ENCODE measurements at places on chromosomes 4 and X.

- DNase-seq, result no peak
Measured at GRCh38 chrX:11269006-11269405, 24.2 kb upstream of the AMELX start.

GRCh38 chr4:13539619-13540445, 4.5 kb downstream of the NKX3-2 start:
- no peak for DNase-seq

- no peak for DNase-seq
Measured at GRCh38 chr4:13601048-13601447, 26.5 kb downstream of the BOD1L1 start.

DNA sequence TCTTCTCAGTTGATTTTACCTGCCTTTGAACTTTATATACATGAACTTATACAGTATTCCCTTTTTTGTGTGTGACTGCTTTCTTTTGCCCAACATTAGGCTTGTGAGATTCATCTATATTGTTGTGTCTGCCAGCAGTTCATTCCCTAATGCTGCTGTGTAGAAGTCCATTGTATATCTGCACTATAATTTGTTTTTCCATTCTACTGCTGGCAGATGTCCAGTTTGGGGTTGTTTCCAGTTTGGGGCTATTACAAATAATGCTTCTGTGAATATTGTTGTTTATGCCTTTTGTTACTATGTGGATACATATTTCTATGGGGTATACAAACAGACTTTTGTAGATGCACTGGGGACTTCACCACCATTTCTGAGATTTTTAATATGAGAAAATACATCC, 268.4 kb downstream of the DCTD start:
- no peak for DNase-seq

GRCh38 chrX:31168551-31168950, 96.7 kb upstream of the FTHL17 start:
- no peak for DNase-seq

DNA sequence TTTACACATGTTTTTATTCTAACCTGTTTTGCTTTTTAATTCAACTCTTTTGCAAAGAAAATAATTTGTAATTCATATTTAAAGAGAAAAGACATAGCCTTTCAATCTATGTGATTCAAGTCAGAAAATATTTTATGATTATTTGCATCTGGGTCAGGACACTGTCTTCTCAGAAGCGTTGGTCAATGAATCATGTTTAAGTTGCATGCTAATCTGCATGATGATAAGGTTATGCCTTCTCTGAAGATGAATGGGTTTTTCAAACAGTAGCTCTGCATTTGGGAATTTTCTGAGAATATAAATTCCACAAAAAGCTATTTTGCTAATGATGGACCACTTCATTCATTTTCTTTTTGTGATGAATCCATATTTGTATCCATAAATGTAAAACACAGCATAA, 282.5 kb downstream of the TMA16 start:
- no peak for DNase-seq

- no peak for DNase-seq
Measured at GRCh38 chr4:38868059-38868960, 704 bp downstream of the FAM114A1 start.

GRCh38 chrX:71151366-71151765, 6.7 kb downstream of the NLGN3 start:
- DNase-seq, result no peak

DNA sequence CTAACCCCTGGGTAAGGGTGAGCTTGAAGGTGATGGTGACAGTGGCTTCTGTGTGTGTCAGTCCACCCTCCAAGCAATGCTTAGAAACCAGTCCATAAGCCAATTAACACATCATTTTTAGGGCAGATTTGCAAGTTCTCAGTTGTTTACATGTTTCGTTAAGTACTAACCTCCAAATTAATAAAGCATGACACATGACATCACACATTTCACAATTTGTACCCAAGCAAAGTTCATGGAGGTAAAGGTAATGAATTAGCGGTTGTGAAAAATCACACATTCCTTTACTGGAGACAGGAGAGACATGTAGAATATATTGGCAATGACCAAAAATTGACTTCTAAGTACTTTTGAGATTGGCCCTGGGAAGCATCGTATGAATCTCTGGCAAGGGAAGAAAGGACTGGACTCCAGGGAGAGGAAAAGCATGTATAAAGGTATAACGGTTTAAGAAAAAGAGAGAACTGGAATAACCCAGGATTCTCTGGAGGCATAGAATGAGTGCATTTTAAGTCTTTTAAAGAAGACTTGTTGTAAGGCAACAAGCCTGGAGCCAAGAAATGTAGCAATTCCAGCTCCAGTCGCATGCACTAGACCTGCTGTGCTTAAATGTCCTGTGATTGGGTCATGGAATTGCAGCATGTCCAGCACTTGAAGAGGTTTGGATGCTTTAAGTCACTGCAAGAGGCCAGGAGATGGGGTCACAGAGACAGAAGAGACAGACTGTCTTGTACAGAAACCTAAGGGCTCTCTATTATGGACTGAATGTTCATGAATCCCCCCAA, 34.1 kb downstream of the TRIM2 start:
- DNase-seq, result no peak

GRCh38 chr4:23805450-23805851, 84.4 kb downstream of the PPARGC1A start:
- DNase-seq, result no peak

- no peak for DNase-seq
Measured at GRCh38 chrX:56762707-56763555, 33.9 kb downstream of the NBDY start.

DNA sequence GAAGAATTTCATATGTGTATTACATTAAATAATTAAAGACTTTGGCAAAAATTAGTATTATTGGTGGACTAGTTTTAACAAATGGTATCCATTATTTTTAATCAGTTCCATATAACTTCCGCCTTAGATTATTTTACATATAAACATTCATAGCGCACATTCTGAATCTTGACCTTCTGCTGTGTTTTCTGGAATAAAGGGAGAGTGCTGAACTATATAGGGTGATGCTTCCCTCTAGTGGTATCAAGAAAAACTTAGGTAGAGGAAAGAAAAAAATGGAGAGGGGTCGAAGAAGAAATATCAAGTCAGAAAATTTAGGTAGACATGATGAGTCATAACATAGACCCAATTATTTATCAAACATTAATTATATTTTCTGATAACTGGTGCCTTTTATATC, 155.6 kb upstream of the PACRGL start:
- DNase-seq, result no peak

DNA sequence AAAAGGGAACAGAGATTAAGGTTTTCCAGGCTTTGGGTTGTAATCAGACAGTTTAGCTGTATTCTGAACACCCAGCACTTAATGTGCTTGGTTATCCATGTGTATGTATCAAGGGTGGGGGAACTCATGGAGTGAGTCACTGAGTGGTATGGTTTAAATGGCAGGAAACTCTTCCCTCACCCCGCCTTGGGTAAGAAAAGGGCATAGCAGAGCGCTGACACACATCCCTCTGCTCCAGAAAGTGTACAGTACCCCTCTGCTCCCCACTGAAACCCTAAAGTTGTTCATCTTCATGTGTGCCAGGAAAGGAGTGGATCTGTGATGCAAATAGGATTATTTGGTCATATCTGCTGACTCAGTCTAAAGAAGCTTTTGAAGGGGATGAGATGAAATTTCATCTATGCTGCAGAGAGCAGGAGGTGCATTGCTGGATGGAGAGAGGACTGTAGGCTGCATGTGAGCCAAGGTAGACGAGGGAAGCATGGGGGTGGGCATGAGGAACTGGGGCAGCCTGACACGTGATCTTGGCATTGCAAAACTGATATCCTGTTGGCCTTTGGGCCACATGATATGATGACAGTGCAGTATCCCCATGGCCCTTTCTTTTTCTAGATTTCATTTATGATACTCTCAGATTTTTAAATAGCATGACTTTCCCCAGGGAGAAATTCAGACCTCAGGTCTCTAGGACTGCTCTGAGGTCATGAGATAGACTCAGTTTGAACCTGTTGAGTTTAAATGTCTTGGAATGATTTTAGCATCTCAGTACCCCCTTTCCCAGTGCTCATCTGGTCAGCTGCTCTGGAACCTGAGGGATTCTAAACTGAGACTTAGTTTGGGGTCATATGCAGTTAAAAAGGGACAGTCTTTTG, 84.8 kb downstream of the TMEM164 start:
- no peak for DNase-seq

GRCh38 chr4:152997288-152997687, 61.2 kb downstream of the FHDC1 start:
- no peak for DNase-seq

DNA sequence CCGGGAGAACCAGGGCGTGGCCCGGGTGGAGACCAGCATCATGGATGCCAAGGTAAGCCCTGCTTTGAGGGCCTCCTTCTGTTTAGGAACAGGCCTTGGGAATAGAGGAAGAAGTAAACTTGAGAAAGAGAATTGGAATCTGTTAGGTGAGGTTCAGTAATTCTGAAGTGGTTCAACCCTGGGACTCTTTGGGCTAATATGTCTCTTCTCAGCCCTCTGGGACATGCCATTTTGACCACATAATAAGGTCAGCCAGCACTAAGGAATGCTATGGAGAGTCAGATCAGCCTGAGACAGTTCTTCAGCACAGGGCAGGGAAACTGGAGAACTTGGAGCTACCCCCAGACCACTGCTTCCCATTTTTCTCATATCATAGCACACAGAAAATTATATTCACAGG, 63.3 kb upstream of the PRPS1 start:
- DNase-seq, result no peak

DNA sequence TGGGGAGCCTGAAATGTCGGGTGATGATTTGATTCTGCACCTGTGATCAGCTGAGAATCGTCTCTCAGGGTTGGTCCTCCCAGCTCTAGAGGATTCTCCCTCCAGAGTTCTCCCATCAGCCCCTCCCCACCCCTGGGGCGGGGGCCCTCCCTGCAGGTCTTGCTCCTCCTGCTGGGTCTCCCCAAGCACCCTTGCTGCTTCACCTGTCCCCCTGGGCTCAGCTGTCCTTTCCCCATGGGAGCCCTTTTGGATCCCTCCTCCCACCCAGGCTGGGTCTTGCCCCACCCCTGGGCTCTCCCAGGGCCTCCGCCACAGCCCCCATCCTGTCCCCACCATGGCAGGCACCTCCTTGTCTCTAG, 22.2 kb downstream of the PSAPL1 start:
- no peak for DNase-seq

DNA sequence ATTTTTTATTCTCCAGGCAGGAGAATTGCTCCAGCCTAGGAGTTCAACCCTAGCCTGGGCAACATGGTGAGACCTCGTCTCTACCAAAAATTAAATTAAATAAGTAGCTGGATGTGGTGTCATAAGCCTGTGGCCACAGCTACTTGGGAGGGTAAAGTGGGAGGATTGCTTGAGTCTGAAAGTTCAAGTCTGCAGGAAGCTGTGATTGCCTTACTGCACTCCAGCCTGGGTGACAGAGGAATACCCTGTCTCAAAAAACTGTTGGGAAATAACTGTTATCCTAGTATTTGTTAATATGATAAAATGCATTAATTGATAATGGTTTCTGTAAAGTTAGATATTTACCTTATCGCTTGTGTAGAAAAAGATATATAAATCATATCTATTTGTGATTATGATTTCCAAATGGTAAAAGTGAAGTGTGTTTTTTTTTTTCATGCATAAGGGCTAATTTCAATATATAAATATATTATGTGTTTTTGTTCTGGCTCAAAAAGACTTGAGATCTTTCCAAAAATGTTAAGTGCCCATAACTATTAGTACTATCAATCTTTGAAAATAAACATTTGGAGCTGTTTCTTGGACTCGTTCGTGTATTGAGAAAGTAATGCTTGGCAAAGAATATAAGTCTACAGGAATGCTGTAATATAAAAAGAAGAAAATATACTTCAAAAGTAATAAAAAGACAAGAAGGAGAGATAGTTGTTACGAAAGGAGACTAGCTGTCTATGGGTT, 396.6 kb downstream of the ADGRL3 start:
- no peak for DNase-seq

DNA sequence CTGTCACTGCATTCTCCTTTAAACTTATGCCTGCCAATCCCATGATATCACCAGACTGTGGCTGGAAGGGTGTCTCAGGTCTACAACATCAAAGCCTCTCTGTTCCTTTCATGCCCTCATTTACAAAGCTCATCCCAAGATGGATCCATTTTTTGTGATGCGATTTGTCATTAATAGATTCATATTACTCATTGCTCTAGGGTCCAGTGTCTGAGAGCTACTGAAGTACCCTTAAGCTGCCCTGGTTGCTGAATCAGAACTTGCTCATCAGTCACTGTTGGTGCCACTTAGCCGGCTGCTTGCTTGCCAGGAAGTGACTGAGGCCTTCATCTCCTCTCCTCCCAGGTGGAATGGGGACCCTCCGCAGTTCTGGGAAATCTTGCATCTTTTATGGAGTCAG, 395.5 kb upstream of the BOD1L1 start:
- DNase-seq, result no peak

GRCh38 chr4:158051401-158052235, 121.2 kb downstream of the GASK1B start:
- no peak for DNase-seq

DNA sequence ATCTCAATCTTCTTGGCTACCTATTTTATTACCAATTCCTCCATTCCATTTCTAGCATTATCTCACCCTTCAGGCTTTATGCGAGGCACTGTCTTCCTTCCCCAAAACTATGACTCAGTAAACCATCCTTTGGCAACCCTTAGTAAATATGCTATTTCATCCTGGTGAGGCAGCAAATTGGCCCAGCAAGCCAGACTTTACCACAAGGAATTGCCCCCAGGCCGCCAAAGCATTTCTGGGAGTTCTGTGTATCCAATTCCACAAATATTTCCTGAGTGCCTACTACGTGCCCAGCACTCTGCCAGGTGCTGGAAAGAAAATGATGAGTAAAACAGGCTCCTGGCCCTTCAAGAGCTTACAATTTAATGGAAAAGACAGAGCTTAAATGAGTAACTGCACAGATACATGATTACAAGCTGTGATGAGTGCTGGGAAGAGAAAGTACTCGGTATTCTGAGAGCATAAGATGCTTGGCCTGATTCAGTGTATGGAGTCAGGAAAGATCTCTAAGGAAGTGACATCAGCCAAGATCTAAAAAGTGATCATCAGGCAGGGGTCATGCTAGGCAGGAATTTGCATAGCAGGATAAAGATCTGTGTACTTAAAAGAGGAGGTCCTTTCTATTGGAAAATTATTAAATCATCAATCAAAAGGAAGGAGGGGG, 193.8 kb downstream of the ADAMTS3 start:
- DNase-seq, result no peak

DNA sequence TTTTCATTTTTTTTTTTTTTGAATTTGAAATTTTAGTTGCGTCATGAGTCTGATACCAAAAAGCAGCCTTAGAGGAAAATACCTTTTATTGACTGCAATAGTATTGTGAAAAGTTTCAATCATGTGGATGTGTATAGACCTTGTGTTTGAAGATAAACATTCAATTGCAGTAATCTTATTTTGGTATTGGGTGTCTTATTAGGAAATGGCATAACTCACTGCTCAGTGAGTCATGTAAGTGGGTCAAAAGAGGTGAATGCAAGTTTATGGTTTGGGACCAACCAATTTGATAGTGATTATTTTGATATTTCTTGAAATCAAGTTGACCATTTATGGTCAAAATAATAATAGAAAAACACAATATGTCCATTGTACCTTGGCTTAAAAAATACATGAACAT, 627.8 kb upstream of the SLIT2 start:
- DNase-seq, result no peak

DNA sequence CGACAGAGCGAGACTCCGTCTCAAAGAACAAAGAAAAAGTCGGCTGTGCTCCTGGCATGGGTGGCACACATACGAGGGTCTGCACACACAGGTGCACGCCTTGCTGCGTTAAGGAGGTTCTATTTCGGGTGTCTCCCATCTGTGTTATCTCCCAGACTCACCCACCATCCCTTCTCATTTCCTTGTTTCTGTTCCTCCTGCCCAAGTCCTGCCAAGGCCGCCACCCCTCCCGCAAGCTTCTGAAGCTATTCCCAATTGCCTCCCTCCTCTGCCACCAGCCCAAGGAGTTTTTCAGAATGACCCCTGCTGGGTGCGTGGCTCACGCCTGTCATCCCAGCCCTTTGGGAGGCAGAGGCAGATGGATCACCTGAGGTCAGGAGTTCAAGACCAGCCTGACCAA, 6.0 kb upstream of the IL3RA start:
- DNase-seq, result no peak
